ENCODE measurements at places on chromosomes 2 and 18. TPM values are rescaled to one million over a fixed set of nuclear protein-coding genes. Genes with fewer than 3 reads are reported as not detected.

Gene C2orf15
- total RNA-seq: 8.7 TPM

Gene REG1B
- total RNA-seq: not detected

Gene GMPPA
- 31.6 TPM for total RNA-seq

Gene NT5DC4
- total RNA-seq: not detected

Gene HOXD4
- 48.2 TPM for total RNA-seq

Gene FOXI3
- 0.06 TPM for total RNA-seq

Gene IL36G
- not detected for total RNA-seq

Gene CHN1
- 19.0 TPM for total RNA-seq

Gene SERPINB11
- total RNA-seq: not detected

Gene TTLL4
- 23.1 TPM for total RNA-seq

Gene VWC2L
- 0.35 TPM for total RNA-seq

Gene RAPH1
- 40.2 TPM for total RNA-seq

Gene EGR4
- not detected for total RNA-seq

Gene CCT7
- 189 TPM for total RNA-seq

Gene MDH1B
- 7.0 TPM for total RNA-seq

Gene NTSR2
- not detected for total RNA-seq

Gene CROCC2
- total RNA-seq: 0.18 TPM

Gene SYT4
- 1.1 TPM for total RNA-seq

Gene SLC40A1
- total RNA-seq: 104 TPM

Gene RGPD3
- 0.29 TPM for total RNA-seq

Gene PROKR1
- total RNA-seq: 0.23 TPM
